ENCODE measurements at places on chromosomes 7 and 10.

DNA sequence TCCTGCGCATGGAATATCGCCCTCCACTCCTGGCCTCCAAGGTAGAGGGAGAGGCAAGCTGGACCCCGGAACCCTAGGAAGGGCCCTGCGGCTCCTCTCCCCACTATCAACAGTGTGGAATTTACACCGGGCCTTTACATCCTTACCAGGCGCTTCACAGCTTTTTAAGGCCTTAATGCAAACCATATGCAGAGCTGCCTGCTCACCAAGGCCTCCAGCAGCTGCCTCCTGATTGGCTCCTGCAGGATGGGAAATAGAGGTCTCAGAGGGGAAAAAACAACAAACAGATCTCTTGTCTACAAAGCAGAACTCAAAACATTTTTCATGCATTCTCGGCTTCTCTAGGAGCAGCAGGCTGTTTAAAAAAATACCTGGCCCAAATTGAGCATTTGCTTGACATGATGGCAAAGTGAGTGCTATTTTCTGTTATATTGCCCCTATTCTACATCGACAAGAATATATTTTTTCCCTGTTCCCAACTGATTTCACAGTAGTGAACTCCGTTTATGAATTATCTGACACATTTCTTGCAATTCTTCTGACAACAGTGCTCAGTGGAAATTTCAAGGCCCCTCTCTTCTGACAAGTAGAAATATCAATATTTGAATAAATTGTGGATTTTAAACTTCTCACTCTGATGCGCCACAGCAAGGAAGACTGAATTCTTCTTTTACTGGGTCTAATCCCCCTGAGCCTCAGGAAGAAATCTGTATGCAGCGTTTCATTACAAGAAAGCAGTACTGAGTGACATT, 51.7 kb downstream of the EBF3 start:
- no peak for DNase-seq

DNA sequence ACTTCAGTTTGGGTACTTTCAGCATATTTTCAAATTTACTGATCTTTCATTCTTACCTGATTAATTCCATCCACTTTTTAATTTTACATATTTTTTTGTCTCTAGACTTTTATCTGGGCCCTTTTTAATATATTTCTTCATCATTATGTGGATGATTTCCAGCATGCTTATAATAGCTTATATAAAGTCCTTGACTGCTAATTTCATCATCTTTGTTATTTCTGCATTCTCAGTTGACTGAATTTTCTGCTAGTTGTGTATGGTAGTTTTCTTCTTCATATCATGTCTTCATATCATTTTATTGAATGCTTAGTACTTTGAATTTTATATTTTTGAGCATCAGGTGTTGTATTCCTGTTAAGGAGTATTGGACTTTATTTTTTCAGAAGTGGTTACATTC, 39.6 kb downstream of the STAM start:
- no peak for DNase-seq

GRCh38 chr7:78472519-78472918, 673.9 kb downstream of the PHTF2 start:
- no peak for DNase-seq

GRCh38 chr7:144001543-144001942, 1.4 kb downstream of the OR6B1 start:
- no peak for DNase-seq

DNA sequence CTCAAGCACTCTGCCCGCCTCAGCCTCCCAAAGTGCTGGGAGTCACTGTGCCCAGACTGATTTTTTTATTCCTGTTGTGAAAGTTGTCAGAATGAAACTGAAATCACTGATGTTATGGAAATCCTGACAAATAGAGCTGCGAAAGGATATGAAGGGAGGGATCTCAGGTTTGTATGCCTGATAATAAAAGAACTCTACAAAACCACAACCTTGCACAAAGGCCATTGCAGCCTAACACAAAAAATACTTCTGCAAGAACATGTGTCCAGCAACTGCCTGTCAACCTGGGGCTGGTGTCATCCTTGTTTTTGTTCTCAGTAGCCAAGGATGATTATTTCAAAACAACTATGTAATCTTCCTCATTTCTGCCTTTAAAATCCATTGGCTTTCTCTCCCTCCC, 126.1 kb downstream of the NEBL start:
- no peak for DNase-seq

GRCh38 chr10:77334501-77334900, 303.1 kb downstream of the KCNMA1 start:
- no peak for DNase-seq
